ENCODE measurements at places on chromosomes 2 and 18.

- DNase-seq = no peak
These were observed 1.9 kb upstream of the GALNT14 start for GRCh38 chr2:31140151-31140550.

GRCh38 chr2:68282811-68283418, 30.6 kb upstream of the PPP3R1 start:
- no peak for DNase-seq

DNA sequence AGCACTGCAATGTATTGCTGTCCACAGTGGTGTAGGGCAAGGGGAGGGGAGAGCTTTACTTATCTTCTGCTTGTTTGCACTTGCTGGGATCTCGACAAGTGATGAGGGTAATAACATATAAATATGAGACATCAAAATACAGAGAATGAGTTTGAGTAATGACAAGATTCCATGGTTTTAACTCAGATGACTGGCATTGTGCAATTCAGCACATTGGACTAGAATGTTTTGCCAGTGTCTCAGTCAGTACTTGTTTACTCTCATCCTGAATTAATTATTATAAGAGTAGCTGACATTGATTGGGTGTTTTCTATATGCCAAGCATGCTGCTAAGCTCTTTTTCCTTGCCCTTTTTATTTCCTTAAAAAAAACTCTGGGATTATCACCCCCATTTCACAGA, 306.7 kb upstream of the MMADHC start:
- DNase-seq = no peak

GRCh38 chr18:76619621-76620315, 124.7 kb upstream of the ZNF516 start:
- DNase-seq = no peak

DNA sequence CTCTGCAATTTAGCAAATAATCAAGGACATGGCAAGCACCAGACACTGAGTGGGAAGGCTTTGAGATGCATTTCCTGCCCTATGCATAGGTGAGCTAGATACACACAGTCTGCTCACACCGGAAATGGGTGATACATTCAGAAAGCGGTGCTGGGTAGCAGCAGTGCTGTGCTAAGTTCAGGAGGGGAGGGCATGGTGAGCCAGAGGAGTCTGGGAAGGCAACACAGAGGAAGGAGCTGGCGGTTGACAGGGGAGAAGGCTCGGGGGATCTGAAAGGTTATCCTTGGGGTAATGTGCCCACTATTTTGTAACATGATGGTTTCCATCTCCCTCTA, 57.4 kb upstream of the EPAS1 start:
- DNase-seq = peak; percentile 42

GRCh38 chr2:147165697-147166382, 679.0 kb upstream of the ACVR2A start:
- DNase-seq = no peak

GRCh38 chr2:209965723-209966122, 36.7 kb upstream of the RPE start:
- DNase-seq = no peak

- DNase-seq = no peak
These were observed 465 bp downstream of the SEPTIN10 start for GRCh38 chr2:109613081-109613921.

DNA sequence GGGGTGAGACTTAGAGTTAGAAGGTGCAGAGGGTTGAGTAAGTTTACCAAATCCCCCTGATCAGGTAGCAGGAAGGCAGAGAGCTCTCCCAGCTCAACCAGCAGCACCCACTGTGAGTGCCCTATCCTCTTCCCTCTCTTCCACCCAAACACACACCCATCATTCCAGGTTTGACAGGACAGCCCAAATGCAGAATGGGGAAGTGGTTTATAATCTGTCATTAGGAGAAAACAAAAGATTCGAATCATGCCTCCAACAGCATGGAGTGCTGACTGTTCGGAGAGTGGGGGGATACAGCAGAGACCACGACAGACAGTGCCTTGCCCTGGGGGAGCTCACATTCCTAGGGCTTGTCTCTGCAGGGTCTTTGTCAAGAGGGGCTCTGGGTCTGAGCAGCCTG, 11.7 kb downstream of the CXCR2 start:
- no peak for DNase-seq

GRCh38 chr18:55284614-55285013, 303.4 kb downstream of the TCF4 start:
- no peak for DNase-seq

DNA sequence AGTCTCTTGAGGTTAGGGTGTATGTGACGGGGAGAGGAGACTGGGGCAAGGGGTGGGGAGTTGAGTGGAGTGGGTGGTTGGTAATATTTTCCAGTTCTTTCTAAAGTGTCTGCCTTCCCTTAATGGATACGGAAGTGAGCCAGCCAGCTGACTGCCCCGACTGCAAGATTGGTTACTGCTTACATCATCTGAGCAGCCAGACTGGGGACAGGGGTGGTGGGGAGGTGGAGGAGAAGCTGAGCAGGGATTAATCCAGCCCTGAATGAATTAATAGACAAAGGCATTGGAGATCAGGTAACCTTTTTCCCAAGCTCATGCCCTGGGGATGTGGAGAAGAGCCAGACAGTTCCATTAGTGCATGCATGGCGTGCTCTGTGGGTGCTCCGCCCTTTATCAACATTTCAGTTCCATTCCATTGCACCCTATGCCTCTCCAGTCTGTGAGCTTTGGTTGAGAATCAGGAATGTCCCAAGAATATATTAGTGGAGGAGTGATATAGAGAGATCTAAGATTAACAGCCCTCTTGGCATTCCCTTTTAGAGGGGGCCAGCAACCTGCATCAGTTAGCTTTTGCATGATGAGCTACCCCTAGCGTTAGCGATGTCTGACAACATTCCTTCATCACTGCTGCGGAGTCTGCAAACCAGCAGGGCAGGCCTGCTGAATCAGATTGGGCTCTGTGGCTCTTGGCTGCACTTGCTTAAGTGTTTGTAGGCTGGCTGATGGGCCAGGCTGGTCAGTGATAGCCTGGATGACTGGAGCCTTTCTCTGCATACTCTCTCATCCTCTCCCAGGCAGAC, 67.4 kb downstream of the TNP1 start:
- DNase-seq = no peak

DNA sequence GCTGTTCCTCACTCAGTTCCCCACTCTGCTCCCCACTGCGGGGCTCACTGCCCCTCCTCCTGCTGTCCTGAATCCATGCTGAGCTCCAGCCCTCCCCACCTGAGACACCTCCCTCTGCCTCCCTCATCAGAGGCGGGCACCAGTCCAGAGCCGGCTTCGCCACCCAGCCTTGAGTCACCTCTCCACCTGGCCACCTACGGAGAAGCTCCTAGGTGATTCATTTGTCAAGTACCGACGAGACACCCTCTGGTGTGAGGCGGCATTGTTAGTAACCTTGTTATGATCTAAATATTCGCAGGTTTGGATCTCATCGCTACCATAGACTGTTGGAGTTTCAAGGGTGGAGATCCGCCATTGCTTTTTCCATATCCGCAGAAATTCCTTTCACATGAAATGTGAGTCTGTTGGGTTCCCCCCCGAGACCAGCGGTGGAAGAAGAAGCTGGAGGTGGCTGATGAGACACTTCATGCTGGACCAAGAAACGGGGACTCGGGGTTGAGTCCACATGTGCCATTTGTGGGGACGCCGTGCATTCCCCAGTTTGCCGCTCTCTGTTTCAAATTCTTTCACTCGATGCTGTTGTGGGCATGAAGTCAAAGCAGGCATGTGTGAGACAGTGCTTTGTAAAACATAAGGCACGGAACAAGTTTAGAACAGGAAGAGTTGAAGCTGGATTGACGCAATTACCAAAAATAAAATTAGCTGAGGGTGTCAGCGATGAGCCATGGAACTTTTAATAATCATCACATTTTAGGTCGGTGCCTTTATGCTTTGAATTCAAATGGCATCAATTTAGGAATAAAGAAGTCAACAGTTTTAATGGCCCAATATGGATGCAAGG, 259.8 kb upstream of the HDAC4 start:
- DNase-seq = no peak

GRCh38 chr2:89763581-89764485, 1072.4 kb downstream of the RPIA start:
- DNase-seq = no peak

GRCh38 chr18:63379639-63379962, 12.6 kb upstream of the KDSR start:
- no peak for DNase-seq

DNA sequence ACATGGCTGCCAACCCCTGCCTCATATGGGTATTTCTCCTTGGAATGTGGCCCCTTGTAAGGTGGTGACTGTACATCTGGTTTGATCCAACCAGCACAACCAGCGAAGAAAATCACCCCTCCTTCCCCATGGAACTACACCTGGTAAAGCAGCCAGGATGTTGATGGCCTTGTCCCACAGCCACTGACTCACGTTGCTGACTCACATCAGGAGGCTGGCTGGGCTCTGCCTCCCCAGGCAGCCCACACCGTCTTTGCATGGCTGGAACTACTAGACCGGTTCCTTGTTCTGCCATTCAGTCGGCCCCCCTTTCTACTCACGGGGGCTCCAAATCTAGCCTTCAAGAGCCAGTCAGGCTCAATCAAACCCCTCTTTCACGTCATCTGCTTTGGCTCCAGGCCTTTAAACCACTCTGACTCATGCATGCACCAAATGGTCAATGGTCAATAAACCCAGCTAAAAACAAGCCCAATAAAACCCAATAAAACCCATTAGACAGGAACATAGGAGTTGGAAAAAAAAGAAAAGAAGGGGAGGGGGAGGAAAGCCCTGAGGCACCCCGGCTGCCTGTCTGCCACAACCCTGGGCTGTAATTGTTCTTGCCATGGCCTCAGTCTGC, 114.8 kb downstream of the PLB1 start:
- DNase-seq = no peak

GRCh38 chr2:25701801-25702200, 28.4 kb upstream of the DTNB start:
- no peak for DNase-seq

- DNase-seq = peak; percentile 24
These were observed 32.2 kb downstream of the ZAP70 start for GRCh38 chr2:97745474-97746174.

GRCh38 chr2:37809931-37810570, 115.0 kb upstream of the RMDN2 start:
- no peak for DNase-seq

DNA sequence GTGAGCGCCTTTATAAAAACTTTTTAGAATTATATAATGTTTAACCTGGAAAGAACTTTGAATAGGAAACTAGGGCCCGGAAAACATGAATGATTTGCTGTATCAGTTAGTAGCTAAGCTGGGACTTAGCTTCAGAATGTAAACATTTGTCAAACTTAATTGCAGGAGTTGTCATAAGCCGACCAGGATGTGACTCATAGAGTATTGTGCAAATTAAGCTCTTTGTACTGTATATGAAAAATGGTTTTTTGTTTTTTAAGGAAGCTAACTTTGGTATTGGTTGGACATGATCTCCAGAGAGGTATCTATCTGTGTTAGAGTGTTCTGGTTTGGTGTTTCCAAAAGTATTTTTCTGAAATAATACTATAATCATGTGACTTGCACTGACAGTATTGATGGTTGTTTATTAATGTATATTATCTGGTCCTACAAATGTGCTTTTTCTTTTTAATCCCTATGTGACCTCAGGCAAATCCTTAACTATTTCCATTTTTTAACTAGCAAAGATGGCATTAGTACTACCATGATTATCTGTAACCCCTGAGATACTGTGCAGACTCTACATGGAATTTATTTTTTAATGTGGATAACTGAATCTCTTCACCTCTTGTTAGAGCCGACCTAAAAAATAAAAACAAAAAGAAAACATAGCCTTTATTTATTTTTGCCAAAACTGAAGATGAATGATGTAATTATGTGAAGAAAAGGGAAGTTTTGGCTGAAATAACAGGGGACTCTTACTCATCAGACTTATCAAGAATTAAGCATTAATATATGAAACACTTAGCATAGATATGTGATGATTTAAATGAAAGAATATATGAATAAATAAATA, 11.7 kb downstream of the YIPF4 start:
- DNase-seq = no peak

DNA sequence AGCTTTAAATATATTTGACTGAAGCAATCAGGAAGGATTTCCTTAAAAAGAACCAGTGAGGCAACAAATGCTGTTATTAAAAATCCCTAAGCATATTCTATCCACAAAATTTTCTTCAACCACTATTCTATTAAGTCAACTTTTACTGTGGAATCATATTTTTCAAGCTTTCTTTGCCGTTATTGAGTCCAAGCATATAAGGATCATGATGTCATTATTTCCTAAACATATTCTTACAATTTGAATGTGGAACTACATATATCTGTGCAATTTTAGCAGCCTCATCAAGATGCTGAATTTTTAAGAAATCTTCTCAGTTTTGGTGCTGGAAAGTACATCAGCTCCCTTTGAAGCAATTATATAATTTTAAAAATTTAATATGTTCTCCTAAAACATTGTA, 5.6 kb downstream of the IFIH1 start:
- DNase-seq = no peak

DNA sequence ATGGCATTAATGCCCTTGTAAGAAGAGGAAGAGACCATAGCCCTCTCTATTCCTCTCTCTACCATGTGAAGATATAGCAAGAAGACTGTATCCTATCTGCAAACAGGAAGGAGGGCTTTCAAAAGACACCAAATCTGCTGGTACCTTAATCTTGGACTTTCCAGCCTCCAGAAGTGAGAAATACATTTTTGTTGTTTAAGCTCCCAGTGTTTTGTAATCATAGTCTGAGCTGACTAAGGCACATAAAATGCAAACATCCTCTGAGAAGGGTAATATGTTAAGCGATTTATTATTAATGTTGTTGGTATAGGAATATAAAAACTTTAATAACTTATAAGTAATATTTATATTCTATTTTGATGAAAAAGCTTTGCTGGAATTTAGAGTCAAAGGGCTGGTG, 559.8 kb downstream of the SUCLG1 start:
- no peak for DNase-seq

- DNase-seq = no peak
These were observed 9.8 kb downstream of the FBXO11 start for GRCh38 chr2:47896450-47896968.

GRCh38 chr18:32775628-32776027, 2.8 kb upstream of the KLHL14 start:
- no peak for DNase-seq

GRCh38 chr2:223993634-223994232, 36.5 kb downstream of the MRPL44 start:
- peak; percentile 53 for DNase-seq

- no peak for DNase-seq
These were observed 143.1 kb downstream of the INHBB start for GRCh38 chr2:120489023-120489422.

DNA sequence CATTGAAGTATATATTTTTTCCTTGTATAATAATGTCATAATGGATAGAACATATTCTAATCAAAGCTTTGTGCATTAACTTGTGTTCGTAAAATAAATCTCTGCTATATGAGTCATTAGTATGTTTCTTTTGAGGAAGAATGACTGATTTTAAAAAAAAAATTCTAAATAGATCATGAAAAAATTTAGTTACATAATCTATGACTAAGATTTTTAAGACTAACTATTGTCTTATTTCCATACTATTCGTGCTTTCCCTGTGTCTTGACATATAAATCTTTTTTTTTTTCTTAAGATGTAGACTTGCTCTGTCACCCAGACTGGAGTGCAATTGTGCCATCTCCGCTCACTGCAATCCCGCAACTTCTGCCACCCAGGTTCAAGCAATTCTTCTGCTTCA, 226.1 kb downstream of the DSEL start:
- no peak for DNase-seq

Measured in activated CD4-positive, alpha-beta T cell treated with anti-CD3 and anti-CD28 coated beads, Interleukin-2, amount 50 U/mL, for 1 hour (primary cell).